DMS 273 treated with DMSO at 0.1 percent for 48 hours (cell line): ENCODE measurements at places on chromosomes 12 and 14.

DNA sequence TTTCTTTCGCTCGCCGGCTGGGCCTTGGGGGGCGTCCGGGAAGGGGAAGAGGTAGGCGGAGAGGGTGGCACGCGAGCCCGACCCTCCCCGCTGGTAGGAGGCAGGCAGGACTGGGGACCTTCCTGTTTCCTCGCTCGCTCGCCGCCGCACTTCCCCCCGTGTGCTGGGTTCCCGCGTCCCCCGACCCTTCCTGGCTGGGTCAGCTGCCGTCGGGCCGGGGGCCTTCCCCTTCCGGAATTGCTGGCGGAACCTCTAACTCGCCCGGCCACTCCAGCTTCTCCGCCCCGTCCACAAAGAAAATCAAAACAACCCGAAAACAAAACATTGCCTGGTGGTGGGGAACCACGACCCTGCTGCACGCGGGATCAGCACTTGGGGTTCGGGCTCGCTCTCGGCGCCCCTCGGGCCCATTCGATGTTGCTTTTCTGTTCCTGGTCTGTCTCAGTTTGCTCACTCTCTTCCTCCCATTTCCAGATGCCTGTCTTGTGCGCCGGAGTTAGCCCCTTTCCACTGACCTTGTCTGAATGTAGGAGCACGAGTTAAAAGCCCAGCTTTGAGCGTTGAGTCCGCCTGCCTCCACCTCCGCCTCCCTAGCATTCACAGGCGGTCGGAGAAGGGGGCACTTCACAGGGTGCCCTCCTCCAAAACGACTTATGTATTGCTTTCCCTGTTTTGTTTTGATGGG, 581 bp downstream of the PAPOLA start:
- DNase-seq = no peak

- no peak for DNase-seq
Observed at GRCh38 chr12:57461917-57462250, 2.3 kb downstream of the GLI1 start.

- DNase-seq = no peak
Observed at GRCh38 chr12:128807161-128807724, 16.5 kb downstream of the SLC15A4 start.

DNA sequence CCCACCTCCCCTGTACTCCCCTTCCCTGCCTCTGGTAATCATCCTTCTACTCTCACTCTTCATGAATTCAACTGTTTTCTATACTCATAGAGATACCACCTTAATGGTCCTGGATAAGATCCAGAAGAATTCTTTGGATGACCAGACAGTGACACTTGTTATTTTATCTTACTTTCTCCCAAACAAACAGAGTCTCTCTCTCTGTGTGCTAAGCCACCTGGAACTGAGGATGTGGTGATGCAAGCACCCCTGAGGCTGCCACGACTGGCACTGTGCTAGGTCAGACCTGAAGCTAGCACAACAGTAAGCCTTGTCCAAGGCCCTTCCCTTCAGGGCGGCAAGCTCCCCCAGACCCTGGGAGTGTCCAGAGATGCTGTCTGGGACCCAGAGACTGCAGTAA, 250.2 kb downstream of the C12orf50 start:
- no peak for DNase-seq

DNA sequence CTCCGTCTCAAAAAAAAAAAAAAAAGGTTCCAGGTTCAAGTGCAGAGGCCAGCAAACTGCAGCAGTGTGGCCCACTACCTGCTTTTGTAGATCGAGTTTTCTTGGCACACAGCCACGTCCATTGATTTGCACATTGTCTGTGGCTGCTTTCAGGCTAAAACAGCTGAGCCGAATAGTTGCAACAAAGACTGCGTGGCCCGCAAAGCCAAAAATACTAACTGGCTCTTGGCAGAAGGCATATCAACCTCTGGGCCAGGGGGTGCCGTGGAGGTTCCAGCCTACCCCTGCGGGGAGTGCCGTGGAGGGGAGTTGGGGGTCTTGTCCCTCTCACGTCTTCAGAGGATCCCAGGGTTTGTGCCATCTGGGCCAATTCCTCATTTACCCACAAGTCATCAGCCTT, 170.1 kb downstream of the ADGRD1 start:
- no peak for DNase-seq

DNA sequence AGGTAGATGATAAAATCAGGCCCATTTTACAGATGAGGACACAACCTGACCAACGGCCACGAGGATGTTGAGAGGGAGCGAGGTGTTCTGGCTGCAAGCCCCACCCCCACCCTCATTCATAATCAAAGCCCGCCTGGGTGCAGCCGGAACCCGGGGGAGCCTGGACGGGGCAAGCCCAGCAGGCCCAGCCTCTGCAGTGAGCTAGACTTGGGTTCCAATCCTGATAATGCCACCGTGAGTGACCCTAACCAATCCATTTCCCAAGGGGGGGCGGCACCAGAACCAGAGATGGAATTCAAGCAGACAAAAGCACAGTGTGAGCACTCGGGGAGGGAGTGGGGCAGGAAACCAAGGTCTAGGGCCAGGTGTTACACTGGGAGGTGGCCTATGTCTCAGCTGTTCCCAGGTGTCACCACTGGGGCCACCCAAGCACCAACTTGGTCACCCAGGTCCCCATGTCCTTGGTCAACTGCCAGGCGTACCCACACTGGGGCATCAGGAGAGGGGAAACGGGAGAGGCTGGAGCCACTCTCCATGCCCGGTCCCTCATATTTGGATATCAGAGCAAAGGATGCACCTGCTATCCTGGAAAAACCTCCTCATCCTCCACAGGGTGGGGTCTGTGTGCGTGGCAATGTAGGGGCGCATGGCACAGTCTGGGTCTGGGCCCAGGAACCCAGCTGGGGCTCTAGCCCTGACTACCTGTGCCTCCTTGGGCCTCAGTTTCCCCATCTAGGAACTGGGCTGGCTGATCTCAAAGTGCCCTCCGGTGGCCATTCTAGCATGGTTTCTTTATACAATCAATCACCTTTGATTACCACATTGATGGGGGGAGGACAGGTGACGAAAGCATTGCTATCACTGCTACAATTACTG, 58.4 kb downstream of the FAM222A start:
- DNase-seq = no peak

GRCh38 chr14:32934881-32935633, 3.6 kb upstream of the NPAS3 start:
- no peak for DNase-seq

DNA sequence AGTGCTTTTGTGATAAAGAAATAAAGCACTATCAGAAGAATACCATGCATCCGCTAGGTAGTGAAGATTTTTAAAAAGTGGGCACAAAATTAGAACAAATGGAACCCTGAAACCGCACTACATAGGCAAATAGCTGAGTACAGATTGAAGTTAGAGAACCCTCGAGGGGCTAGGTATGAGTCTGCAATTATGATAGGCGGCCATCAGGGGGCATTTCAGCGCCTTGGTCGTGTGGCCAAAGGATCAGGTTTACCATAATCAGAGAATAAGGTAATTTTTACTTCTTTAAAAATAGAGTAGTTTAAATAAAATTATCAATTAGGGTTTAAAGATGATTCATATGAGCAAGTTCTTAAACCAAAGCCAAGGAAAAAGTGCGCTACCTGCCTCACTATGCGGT, 129.8 kb downstream of the TMX1 start:
- no peak for DNase-seq

GRCh38 chr12:674272-674781, 11.1 kb upstream of the NINJ2 start:
- no peak for DNase-seq

GRCh38 chr12:28899951-28900350, 249.1 kb upstream of the FAR2 start:
- DNase-seq = no peak

GRCh38 chr12:56546680-56547079, 25.1 kb downstream of the RBMS2 start:
- no peak for DNase-seq

GRCh38 chr12:42611571-42612230, 22.2 kb upstream of the PRICKLE1 start:
- no peak for DNase-seq

DNA sequence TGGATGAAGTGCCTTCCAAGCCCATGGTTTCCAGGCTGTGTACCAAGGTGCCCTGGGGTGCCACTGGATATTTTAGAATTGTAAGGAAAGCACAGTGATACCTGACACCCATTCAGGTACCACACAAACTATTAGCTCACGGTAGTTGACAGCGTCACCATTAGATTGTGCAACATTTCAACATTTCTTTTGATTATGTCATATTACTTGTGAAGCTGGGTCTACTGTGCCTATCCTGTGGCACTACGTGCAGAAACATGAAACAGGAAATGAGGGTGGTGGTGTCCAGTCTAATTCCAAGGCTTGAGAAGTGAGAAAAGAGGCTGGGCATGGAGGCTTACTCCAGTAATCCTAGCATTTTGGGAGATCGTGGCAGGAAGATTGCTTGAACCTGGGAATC, 75.5 kb upstream of the CPM start:
- DNase-seq = no peak

GRCh38 chr14:50717811-50718210, 49.7 kb upstream of the SAV1 start:
- no peak for DNase-seq

DNA sequence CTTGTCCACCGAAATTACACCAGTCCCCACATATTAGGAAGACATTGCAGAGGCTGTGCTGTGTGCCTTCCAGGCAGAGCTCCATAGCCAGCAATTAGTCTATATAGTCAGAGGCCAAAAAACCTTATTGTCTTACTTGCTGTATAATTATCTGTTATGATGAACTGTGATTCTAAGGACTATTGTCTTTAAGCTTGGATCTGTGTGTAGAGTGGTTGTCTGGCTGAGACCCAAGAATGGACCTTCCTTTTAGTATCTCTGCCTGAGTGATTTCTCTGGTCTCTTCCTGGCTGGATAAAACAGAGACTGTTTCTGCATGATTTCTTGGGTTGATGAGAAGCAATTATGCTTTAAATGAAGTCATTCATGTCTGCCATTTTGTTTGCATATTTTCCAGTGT, 465.3 kb downstream of the PRKD1 start:
- DNase-seq = no peak

- no peak for DNase-seq
Observed at GRCh38 chr14:91402348-91402747, 15.3 kb downstream of the CCDC88C start.

GRCh38 chr14:100078997-100079725, 13.9 kb downstream of the EVL start:
- DNase-seq = peak; percentile 80

DNA sequence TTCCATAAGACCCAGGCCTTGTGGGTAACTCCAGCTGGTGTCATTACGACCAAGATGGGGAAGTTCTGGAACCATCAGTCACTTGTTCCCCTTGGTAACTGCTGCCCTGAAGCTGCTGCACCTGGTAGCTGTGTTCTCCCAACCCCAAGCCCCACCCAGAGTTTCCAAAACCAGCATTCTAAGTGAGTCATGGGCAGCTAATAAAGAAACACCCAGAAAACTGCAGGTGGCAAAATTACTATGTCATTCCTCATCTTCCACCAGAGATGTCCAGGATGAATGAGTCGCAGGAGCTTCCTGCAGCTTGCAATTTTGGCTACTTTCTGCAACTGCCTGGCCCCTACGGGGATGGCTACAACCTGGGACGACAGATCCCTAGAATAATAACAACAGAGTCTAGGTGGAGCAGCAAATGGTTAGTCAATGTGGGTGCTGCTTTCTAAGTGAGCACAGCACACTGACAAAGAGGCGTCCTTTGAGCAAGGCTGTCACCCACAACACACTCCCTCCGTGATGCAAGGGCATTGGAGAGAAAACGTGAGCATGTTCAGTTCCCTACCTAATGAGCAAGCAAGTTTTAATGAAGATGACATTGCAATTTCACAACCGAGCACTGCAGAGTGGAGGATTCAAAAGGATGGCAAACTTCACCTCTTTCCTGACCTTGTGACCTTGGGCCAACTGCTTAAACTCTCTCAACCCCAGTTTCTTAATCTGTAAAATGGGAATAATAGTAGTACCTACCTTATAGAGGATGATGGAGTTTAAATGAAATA, 301.4 kb upstream of the NOS1 start:
- DNase-seq = no peak

- no peak for DNase-seq
Observed at GRCh38 chr14:95537298-95538089, 2.6 kb downstream of the GLRX5 start.

- no peak for DNase-seq
Observed at GRCh38 chr14:88137327-88137726, 132.4 kb downstream of the GPR65 start.
